ENCODE measurements at places on chromosomes 5 and 9.

GRCh38 chr5:33166522-33166921 lies 274.2 kb upstream of the TARS1 start:
- no peak for DNase-seq

GRCh38 chr5:55917402-55918086 lies 66.4 kb downstream of the IL31RA start:
- DNase-seq: no peak

- DNase-seq: no peak
Observed at GRCh38 chr5:79611046-79611829, 1.0 kb upstream of the TENT2 start.

GRCh38 chr5:97062046-97062445 lies 80.4 kb downstream of the LIX1 start:
- no peak for DNase-seq

DNA sequence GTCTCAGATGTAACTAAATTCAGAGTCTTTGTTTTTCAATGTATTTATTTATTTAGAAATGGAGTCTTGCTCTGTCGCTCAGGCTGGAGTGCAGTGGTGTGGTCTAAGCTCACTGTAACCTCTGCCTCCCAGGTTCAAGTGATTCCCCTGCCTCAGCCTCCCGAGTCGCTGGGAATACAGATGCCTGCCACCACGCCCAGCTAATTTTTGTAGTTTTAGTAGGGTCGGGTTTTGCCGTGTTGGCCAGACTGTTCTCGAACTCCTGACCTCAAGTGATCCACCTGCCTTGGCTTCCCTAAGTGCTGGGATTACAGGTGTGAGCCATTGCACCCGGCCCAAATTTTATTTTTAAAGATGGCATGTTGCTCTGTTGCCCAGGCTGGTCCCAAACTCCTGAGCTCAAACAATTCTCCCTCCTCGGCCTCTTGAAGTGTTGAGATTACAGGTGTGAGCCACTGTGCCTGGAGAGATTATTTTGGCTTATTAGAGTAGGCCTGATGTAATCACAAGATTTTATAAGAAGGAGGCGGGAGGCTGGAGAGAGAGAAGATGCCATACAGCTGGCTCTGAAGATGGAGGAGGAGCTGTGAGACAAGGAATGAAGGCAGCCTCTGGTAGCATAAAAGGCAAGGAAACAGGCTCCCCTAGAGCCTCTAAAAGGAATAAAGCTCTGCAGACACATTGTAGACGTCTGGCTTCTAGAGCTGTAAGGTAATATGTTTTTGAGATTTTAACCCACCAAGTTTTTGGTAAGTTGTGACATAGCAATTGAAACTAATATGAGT lies 12.9 kb upstream of the KLF9 start:
- no peak for DNase-seq

- DNase-seq: no peak
Observed at GRCh38 chr5:78701795-78702410, 53.3 kb upstream of the LHFPL2 start.

DNA sequence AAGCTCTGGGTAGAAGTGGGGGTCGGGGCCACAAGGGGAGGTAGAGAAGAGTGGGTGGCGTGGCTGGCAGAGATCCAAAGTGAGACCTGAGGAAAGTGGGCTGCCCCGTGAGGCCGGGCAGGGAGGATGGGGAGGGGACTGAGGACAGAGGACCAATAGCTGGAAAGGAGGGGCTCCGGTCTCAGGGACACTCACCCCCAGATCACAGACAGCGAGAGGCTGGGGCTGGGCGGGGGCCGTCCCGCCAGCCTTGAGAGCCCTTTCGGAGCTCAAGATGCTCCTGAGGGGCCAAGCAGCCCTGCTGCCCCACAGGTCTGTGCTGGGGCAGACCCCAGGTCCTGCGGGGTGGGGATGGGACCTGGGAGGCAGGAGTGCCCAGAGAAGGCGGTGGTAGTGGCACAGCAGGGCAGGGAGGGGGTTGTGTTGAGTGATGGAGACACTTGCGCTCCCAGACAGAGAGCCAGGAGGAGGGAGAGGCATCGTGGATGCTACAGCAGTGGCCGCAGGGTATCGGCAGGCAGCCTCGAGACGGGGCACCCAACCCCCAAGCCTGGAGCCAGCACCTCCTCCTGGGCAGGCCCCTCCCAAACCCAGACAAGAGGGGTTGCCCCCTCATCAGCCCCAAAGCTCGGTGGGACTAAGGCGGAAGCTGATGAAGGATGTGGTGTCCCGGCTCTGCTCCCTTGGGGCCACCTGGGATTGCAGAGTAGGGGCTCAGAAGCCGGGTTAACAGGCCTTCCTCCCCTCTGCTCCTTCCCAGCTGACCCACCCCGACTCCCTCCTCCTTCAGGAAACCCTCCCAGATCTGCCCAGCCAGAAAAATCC lies 3.4 kb downstream of the SARDH start:
- no peak for DNase-seq

GRCh38 chr9:20478786-20479185 lies 143.5 kb downstream of the MLLT3 start:
- DNase-seq: no peak

DNA sequence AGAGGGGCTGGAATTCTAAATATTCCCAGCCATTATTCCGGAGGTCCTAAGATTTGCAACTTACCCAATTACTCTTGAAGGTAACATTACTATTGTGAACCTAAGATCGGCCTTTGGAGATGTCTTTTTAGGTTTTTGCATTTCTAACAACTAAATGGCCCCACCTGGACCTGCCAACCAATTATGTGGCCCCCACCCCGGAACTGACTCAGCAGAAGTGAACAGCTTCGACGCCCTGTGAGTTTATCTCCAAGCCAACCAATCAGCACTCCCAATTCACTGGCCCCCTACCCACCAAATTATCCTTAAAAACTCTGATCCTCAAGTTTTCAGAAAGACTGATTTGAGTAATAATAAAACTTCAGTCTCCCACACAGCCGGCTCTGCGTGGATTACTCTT lies 62.9 kb downstream of the NEURL1B start:
- no peak for DNase-seq

DNA sequence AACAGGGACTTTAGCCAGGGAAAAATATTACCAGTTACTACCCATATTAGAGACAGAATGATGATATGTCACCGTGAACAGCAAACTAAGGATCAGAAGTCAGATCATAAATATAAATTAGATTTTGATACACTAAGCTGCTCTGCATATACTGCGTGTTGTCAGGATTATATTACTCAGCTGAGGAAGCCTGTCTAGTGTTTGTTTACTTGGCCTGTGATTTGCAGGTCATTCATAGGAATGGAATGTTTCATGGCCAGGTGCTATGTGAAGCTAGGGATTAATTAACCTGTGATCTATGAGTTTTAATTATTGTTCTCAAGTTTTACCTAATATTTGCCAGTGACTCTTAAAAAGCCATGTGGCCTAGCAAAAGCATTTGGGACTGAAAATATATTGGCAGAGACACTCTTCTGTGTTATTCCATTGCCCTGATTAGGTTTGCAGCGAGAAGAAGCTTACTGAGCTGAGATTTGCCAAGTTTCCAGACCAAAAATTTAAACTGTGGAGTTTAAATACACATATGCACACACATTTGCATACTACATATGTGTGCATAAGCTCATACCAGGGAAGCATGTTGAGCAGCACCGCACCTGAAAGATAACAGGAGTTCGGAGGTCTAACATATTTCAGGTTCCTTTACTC lies 496.3 kb upstream of the GRIA1 start:
- no peak for DNase-seq

- DNase-seq: no peak
Observed at GRCh38 chr9:3857673-3858072, 331.9 kb upstream of the RFX3 start.

GRCh38 chr5:5423586-5423985 lies 1.1 kb downstream of the ICE1 start:
- DNase-seq: no peak

DNA sequence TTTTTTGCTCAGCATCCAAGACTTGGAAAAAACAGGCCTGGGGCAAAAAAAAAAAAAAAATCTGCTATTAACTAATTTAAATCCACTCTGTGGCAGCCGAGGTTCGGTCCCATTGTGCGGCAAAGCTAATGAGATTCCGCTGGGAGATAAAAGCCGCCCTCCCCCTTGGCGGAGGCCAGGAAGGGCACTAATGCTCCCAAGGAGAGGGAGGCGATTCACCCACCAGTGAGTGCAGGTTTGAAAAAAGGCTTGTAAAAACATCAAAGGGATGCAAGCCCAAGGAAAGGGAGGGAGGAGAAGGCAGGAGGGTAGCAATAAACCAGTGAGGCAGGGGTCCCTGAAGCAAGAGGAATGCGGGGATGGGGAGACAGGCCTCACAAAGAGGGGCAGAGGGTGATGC lies 129.5 kb upstream of the RAPGEF1 start:
- DNase-seq: no peak

GRCh38 chr9:16267281-16268066 lies 603.0 kb downstream of the BNC2 start:
- no peak for DNase-seq
